ENCODE measurements at places on chromosomes 1 and 21.

GRCh38 chr1:192459467-192459866 is 116.1 kb upstream of the RGS1 start:
- DNase-seq, result no peak

DNA sequence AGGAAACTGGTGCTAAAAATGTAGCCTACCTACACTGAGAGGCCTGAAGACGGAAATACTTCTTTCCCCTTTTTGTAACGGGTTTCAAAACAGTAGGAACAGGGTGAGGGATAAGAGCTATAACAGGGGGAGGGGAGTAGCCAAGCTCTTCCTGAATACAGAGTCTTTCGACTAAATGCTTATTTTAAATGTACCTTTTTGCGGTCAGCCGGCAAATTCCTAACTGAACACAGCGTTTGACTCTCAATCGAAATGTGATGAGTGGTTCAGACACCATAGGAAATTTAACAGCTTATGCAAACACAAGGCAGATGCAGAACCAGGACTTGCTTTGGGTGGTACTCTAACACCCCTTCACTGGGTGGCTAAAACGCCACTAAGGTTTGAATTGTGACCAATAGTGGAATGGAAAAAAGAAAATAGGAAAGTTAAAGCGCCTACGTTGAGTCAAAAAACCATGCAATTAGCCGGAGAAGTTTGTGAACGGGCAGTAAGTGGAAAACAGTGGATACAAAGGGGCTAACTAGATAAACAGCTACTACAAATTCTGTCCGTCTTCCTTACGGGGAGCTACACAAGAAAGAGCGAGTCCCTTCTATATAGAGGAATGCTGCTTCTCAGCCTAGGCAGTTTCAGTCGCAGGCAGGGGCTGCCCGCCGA is 1.7 kb downstream of the EGLN1 start:
- DNase-seq, result peak; percentile 18

- peak; percentile 37 for DNase-seq
Observed at GRCh38 chr1:2314273-2314802, 77.0 kb downstream of the MORN1 start.

GRCh38 chr1:33042831-33043230 is 6.1 kb upstream of the AK2 start:
- DNase-seq, result no peak

DNA sequence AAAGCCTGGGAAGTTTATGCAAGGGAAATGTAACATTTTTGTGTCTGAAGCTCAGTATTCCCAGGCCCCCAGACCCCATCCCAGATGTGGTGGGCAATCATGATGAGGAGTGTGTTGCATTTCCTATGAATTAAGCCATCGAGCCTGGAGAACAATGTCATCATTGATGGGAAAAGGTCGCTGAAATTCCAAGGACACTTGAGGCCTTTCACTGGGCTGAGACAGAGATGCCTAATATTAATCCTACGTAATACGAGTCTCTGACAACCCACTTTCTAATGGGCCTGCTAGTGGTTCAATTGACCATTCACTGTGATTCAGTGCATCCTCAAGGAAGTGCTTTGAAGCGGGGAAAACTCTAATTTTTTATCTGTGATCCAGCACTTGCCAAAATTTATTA is 291.6 kb downstream of the PLPP3 start:
- DNase-seq, result no peak

- DNase-seq, result no peak
Observed at GRCh38 chr1:222251847-222252246, 296.1 kb downstream of the HHIPL2 start.

- peak; percentile 72 for DNase-seq
Observed at GRCh38 chr1:221715321-221716169, 26.3 kb downstream of the DUSP10 start.

- no peak for DNase-seq
Observed at GRCh38 chr1:161981735-161982506, 41.7 kb downstream of the OLFML2B start.

- DNase-seq, result peak; percentile 25
Observed at GRCh38 chr1:184222652-184223052, 164.2 kb upstream of the C1orf21 start.

GRCh38 chr1:155134880-155135414 is 705 bp upstream of the SLC50A1 start:
- peak; percentile 80 for DNase-seq
